ENCODE measurements at places on chromosomes 13 and 19.

DNA sequence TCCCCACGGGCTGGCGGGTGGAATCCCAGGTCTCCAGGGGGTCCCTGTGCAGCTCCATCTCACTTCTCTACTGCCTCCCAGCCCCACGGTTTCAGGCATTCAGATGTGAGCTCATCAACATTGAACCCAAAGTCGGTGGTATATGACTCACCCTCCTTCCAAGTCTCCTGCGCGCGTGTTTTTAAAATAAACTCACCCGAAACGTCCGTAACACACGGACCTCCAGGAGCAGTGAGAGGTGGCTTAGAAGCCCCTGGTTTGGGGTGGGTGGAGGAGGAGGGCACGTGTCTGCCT is 14.0 kb upstream of the CRTC1 start:
- no peak for DNase-seq

GRCh38 chr13:99832347-99832746 is 139.2 kb downstream of the ZIC5 start:
- no peak for DNase-seq

- DNase-seq, result no peak
Measured at GRCh38 chr19:35022460-35022859, 7.8 kb upstream of the SCN1B start.

GRCh38 chr13:112510987-112511685 is 76.8 kb downstream of the TUBGCP3 start:
- no peak for DNase-seq

DNA sequence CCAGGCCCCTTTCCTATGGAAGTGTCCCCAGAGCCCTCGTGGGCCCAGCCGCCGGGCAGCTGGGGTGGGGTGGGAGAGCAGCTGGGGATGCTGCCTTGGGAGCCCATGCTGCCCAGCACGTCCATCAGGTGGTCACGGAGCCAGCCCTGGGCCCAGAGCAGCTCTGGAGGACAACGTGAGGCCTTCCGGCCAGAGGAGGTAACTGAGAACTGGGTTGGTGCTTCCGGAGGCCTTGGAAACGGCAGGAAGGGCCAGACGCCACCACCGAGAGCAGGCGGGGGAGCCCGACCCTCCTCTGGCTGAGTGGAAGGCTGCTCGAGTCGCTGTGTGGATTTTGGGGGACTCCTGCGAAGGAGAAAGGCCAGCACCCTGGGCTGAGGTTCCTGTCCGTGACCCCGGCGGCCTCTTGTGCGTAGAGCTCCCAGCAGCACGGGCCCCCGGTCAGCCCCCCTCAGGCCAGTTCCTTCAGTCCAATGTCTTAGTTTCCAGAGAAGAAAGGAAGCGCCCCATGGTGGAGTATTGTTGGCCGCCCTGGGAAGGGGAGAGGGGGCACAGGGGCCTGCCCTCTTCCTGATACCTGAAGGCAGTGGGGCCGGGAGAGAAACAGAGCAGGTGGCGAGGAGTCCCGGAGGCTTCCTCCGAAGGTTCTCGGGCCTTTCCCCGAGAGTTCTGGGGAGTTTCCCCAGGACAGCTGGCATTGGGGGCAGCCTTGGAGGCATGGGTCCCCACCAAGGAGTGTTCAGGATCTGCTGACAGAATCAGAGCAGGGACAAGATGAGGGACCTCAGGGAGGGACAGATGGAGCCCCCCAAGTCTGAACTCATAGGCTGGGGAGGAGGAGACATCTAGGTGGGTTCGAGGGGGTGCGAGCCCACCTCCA is 68.8 kb downstream of the MLLT1 start:
- DNase-seq, result no peak

DNA sequence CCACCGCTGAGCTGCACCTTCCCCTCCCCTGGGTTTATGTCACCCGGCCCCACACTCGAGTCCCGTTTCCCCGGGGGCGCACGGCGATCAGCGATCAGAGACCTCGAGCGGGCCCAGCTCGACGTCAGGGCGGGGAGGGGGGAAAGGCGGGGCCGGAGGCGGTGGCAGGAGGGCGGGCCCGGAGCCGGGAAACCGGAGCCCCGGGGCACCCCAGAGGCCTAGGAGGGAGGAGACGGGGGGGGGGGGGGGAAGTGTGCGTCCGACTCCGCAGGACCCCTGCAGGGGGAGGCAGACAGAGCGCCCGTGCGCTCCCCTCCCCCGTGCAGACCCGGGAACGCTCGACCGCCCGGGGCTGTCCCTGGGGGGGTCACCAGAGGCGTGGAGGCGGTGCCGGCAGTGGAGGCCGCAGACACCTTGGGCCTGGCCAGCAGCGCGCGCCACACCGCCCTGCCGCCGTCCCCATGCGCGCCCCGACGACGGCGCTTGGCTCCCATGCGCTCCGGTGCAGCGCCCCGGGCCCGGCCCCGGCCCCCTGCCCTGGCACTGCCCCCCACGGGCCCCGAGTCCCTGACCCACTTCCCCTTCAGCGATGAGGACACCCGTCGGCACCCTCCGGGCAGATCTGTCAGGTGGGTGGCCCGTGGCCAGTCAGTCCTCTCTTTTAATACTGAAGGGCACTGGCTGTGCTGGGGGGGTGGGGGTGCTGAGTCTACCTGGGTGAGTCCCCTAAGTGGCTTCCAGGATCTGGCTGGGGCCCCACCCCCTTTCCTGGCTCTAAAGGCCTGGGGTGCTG is 11.8 kb downstream of the PDE4A start:
- no peak for DNase-seq

DNA sequence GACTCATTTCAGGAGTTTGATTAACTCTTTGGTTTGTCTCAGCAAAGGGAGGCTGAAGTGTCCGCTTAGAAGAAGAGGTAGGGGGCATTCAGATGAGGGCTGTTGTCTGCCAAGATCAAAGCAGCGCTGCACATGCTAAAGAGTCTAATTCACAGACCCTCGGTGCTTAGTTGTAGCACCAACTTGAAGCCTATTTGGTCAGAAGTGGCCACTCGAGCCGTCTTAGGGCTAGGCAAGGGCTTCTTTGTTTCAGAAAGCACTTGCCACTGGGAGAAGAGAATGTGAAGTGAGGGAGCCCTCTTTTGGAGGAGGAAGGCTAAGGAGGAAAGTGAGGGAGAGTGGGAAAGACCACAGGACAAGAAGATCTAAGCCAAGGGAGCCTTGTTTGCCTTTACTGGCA is 313.4 kb upstream of the TMTC4 start:
- no peak for DNase-seq

GRCh38 chr19:30890033-30890432 is 459.2 kb downstream of the TSHZ3 start:
- no peak for DNase-seq

- DNase-seq, result no peak
Measured at GRCh38 chr13:99018418-99019180, 40.7 kb upstream of the DOCK9 start.

Measured in GM18507 (cell line).